SJCRH30 (cell line): ENCODE measurements at places on chromosomes 12 and 14.

- peak; percentile 34 for DNase-seq
Measured at GRCh38 chr12:117377758-117378157, 16.3 kb upstream of the NOS1 start.

GRCh38 chr14:71474301-71475265 lies 457.6 kb upstream of the RGS6 start:
- DNase-seq, result peak; percentile 67

GRCh38 chr12:130924966-130925665 lies 28.6 kb upstream of the ADGRD1 start:
- no peak for DNase-seq

DNA sequence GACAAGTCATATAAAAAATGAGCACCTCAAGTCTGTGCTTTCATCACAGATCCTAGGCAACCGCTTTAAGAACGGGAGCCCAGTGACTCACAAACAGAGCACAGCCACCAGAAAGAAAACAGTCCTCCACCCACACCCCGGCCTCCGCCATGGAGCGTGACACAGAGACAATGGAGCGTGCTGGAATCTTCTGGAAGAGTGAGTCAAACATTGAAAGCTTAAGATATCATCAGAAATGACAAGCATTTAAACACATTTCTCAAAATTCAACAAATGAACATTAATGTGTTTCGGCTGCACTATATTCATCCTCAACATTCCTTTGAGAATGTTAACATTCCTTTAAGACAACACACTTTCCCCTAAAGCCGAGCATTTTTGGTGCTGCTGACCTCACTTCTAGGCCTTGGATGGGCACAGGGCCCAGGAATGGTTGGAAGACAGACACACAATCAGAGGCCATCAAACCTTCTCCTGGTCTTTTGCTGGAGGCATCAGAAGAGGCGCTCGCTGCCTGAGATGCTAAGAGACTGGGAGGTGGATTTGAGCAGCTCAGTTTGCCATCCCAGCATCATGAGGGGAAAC lies 23.6 kb upstream of the TMEM132D start:
- DNase-seq, result no peak

DNA sequence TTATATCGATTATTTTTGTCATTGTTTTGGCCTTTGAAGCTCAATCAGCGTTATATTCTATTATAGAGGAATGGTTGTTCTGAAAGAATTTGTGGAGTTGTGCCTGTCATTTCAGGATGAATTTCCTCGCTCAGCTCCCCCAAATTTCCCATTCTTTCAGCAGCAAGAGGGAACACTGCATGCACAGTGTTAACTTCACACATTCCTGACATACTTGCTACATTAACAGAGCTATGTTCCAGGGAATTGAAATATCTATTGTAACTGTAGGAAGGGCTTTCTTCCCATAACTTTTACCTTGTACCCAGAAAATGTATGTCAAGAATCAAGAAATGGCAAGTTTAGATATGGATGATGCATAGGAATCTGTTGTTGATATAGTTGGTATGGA lies 379.0 kb downstream of the LRIG3 start:
- DNase-seq, result no peak

GRCh38 chr12:115798309-115798917 lies 479.1 kb downstream of the MED13L start:
- DNase-seq, result no peak

DNA sequence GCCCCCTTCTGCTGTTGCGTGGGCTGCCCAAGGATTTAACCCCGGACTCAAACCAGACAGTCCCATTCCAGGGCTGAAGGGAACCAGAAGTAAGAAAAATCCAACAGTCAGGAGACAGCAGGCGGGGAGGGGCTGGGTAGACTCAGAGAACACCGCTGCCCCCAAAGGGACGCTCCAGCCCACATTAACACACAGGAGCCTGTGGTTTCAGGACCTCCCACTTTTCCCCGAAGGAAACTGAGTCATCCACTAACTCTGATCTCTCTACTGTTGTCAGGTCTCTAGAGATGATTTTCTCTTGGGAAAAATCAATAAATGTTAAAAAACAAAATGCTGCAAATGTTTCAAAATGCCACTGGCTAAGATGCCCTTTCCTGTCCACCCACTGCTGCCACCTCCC lies 41.6 kb downstream of the FBXO21 start:
- DNase-seq, result no peak

DNA sequence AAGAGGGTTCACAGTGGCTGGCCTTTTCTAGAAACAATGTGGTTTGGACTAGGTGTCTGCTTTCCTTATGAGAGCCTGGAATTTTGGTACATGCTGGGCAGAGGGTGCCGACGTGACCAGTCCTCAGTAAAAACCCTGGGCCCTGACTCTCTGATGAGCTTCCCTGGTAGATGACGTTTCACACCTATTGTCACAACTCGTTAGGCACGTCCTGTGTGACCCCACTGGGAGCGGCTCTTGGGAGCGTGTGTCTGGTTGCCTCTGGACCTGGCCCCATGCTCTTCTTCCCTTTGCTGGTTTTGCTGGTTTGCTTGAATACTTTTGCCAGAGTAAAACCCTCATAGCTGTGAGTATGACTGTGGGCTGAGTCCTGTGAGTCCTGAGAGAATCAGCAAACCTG lies 136.9 kb downstream of the RIMBP2 start:
- no peak for DNase-seq

DNA sequence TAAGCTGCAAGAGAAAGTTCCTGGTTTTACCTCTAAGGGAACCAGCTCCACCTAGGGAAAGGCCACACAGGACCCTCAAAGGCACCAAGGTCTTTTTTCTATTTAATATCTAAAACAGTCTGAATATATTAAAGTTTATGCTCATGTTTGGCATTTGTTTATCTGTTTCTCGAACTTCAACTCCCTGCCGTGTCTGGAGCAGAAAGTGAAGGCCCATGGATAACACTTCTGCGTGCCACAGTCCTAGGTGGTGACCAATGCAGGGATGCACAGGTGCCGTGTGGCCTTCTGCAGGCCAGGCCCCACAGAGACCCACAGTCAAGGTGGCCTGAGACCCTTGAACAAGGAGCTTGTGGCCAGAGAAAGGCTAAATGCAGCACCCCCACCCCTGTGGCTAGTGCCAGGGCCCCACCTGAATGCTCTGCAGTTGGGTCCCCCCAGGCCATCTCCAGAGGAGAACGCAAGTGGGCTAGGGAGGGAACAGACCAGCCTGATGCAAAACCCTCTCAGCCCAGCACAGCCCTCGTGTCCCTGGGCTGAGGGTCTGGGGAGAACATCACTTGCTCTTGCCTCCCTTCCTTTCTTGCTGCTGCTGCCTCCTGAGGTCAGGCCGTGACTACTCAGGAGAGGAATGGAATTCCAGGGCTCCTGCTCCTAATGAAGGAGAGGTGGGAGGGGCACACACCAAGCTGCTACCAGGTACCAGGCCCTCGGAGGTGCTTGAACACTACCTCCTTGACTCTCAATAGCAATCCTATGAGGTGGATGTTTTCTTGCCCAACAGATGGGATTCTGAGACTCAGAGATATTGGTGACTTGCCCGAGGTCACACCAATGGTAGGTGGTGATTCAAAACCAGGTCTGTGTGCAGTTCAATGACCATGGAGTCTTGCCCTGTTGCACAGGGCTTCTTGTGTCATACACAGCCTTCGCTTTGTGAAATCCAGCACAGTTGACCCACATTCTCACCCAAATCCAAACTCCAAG lies 45.4 kb downstream of the PSMA6 start:
- DNase-seq, result no peak

DNA sequence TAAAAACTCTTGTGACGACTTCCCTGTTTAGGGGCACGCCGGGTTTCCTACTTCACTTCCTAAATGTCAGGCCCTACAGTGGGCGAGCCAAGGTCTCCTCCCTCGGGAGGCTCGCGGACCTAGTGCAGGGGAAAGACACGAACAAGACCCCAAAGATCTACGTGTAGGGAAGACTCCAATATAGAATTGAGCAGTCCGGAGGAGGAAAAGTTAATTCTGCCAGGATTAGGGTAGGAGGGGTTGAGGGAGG lies 564 bp downstream of the ATXN3 start:
- no peak for DNase-seq

GRCh38 chr12:94513527-94513926 lies 53.9 kb upstream of the CEP83 start:
- DNase-seq, result no peak

DNA sequence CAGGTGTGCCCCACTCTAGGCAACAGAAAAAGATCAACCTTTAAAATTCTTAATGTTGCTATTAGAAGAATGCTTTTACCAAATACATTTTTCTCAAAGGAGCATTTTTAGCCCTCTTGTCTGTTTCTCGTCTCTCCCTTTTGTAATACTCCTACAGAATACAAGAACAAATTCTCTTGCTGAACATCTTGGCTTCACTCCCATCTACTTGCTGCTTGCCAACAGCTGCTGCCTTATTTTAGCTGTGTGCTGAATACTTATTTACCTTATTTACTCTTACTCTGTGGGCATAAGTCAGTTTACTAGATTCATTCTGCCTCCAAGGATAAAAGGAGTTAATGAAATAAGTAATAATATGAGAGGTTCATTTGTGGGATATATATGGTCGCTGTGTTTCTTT lies 70.8 kb downstream of the POLR3B start:
- DNase-seq, result no peak

DNA sequence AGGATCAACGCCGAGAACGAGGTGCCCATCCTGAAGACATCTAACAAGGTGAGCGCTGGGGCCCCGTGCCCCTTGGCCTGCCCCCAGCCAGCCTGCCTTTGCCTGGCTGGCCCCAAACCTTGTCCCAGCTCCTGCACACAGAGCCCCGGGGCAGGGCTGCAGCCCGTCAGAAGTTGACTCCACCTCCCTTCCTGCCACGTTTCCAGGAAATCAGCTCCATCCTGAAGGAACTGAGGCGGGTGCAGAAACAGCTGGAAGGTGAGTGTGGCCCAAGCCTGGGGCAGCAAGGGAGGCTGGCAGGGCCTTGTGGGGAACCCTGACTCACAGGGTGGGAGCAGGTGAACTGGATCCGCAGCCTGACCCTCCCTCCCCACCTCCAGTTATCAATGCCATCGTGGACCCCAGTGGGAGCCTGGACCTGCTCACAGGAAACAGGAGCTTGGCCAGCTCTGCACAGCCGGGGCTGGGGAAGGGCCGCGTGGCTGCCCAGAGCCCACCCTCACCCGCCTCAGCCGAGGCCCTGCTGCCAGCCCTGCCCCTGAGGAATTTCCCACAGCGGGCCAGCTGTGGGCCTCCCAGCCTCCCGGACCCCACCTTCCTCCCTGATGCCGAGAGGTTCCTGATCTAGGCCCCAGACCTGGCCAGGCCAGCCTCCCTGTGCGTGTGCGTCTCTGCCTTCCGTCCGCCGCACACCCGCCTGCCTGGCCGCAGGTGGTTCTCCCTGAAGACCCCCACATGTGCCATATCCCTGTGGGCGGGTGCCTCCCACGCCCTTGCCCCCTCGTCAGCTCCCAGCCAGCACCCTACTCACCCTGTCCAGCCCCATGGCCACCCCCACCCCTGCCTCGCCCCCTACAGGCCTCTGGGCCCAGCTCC lies 29.5 kb downstream of the CEP170B start:
- DNase-seq, result no peak

GRCh38 chr14:39025810-39026627 lies 77.0 kb downstream of the SEC23A start:
- no peak for DNase-seq

GRCh38 chr14:55136885-55137786 lies 8.1 kb downstream of the LGALS3 start:
- no peak for DNase-seq

- DNase-seq, result no peak
Measured at GRCh38 chr12:19217446-19217845, 87.9 kb downstream of the PLEKHA5 start.

DNA sequence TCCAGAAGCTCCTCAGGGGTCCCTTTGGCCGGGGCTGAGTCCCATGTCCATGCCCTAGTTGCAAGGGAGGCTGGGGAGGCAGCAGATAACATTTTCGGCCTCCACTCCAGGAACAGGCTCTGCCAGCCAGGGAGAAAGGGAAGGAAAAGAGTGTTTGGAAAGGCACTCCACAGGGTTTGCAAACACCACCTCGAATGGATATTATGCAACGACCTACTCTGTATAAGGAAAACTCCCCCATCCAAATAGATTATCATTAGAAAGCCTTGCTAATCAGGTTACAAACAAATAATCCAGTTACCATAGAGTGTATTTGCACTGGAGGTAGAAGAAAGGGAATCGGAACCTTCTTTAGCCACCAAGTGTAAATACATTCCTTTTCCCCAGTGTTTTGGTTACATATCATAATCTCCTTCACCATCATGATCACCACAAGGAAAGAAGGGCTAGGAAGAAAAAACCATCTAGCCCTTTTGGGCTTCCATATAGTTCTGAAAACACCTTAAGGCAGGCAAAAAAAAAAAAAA lies 40.4 kb downstream of the TMCC3 start:
- no peak for DNase-seq

DNA sequence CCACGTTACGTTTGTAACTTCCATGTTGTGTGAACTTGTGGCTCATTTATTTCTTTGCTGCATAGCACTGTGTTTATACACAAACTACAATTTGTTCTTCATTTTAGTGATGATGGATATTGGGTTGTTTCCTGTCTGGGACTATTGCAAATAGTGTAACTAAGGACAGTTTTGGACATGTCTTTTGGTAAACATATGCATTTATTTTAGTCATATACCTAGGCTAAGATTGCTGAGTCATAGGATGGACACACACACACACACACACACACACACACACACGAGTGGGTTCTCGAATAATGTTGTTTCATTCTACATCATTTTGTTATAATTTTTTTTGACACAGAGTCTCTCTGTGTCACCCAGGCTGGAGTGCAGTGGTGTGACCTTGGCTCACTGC lies 123.5 kb upstream of the CAND1 start:
- DNase-seq, result no peak

DNA sequence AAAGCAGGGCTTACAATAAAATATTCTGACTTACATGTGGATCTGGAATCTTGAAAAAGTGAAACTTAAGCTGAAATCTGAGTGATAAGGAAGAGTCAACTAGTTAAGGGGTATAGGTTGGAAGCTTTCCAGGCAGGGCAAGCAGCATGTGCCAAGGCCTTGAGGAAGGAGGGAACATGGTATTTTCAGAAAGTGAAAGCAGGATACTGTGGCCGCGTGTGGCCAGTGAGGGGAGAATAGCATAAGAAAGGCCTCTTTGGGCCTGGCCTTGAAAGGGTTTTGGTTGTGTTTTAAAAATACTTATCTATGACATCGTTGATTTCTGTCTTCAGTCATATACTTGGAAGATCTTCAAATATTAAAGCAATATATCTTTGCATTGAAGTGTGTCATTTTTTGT lies 213.4 kb downstream of the AKAP6 start:
- no peak for DNase-seq

GRCh38 chr14:47541662-47542061 lies 133.7 kb downstream of the MDGA2 start:
- DNase-seq, result peak; percentile 61

DNA sequence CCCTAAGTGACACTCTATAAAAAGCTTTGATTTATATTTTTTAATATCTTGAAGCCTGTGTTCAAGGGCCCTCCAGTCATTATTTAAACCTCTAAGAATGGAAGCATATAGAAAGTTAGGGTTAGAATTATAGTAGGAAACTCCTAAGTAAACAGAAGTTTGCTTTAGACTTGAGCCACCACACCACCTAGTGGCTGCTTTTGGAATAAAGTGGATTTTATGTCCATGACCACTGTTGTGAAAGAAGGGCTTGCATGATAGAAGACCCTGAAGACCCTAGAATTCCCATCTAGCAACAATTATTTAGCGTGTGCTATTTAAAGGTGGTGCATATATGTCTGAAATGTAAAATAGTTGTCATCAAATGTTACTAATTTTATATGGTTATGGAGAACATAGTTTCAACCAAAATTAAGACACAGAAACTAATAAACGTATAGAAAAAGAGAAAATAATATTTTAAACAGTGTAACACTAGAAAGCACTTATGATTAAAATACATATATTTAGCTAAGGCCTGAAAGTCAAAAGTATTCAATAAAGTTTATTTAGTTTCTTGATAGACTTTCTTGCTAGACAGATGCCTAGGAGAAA lies 21.3 kb downstream of the LRRIQ1 start:
- DNase-seq, result peak; percentile 75
